Stimulated activated CD4-positive, alpha-beta T cell treated with anti-CD3 and anti-CD28 coated beads, Interleukin-1b, Interleukin-23, amount 100 ng/mL, for 1 hour (primary cell): ENCODE measurements at places on chromosomes 3 and 15.

- no peak for DNase-seq
Measured at GRCh38 chr3:50358355-50358910, 888 bp downstream of the TMEM115 start.

- no peak for DNase-seq
Measured at GRCh38 chr15:71066983-71067382, 48.3 kb upstream of the THSD4 start.

- DNase-seq, result no peak
Measured at GRCh38 chr3:54936561-54936960, 8.7 kb upstream of the LRTM1 start.

- DNase-seq, result no peak
Measured at GRCh38 chr3:39138804-39139415, 14.5 kb downstream of the CSRNP1 start.

DNA sequence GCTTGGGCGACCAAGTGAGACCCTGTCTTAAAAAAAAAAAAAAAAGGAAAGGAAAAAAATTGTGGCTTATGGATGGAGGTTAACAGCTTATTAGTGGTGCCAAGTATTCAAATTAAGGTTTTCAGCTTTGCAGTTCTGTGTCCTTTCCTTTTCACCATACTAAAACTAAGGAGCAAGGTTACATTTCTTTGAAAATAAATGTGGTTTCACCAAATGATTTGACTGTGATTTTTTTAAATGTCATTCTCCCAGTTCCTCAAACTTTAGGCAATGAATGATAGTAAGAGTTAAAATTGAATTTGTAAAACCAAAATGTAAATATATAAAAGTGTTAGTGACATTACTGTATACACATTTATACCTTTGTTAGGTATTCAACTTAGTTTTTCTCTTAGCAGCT is 9.6 kb downstream of the CHRNA5 start:
- DNase-seq, result no peak

DNA sequence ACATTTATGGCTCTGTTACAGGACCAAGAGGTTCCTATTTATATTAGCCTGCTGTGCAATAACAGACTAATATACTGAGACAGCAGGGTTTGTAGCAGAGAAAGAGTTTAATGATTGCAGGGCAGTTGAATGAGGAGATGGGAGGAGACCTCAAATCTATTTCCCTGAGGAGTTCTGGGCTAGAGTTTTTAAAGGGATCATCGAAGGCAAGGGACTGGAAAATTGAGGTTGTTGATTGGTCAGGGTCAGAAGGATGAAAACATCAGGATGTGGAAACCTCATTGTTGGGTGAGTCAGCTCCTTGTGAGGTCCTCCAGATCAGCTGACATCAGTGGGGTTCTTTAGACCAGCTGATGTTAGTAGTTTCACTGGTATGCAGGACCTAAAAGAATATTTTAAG is 60.6 kb upstream of the GOLGA8B start:
- no peak for DNase-seq

GRCh38 chr15:42721016-42721415 is 15.9 kb downstream of the CDAN1 start:
- no peak for DNase-seq

DNA sequence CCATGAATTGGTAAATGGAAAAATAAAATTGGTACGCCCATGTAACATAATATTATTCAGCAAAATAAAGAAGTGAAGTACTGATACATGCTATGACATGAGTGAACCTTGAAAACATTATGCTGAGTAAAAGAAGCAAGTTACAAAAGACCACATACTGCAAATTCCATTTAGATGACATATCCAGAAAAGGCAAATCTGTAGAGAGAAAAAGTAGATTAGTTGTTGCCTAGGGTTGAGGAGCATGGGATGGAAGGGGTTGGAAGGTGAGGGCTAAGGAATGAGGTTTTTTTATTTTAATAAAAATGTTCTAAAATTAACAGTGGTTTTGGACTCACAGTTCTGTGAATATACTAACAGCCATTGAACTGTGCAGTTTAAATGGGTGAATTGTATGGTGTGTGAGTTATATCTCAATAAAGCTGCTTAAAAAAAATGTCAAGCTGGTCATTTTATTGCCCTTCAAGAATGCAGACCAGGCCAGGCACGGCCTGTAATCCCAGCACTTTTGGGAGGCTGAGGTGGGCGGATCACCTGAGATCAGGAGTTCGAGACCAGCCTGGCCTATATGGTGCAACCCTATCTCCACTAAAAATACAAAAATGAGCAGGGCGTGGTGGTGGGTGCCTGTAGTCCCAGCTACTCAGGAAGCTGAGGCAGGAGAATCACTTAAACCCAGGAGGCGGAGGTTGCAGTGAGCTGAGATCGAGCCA is 8.1 kb upstream of the DLG1 start:
- DNase-seq, result no peak

GRCh38 chr3:143118630-143119008 is 952 bp upstream of the CHST2 start:
- DNase-seq, result no peak

DNA sequence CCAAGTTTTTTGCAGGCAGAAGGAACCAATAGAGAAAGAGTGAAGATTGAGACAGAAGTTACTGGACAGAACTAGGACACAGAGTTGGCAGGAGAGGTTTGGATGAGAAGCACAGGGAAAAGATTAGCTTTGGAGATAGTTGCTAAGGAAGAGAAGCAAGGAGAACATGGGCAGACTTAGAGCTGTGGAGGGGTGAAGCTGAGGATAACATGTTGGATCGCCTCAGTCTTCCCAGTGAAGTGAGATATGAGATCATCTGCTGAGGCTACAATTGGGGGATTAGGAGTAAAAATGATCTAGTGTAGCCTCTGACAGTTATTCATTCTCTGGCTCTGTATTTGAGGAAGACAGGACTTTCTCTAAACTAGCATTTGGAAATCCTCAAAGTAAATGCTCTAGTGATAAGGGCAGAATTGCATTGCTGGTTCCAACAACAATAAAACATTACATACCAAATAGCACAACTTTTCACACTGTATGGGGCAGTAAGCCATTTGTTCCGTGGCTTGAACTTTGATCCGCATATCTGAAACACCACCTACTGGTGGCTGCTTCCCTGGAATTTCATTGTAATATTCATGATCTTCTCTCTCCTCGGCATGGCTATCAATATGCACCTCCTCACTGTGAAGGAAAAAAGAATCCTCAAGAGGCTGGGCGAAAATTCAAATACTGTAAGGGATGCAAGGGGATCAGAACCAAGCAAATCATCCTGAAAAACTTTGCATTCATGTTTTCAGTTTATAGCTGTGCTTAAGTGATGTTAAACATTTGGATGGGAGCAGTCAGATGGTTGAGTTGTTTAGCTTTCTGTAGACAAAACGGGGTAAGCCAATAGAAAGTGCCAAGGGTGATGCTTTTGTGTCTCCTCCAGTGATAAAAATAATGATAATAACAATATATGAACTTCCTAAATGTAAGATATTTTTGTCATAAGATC is 22.2 kb upstream of the EID1 start:
- no peak for DNase-seq

GRCh38 chr3:198032039-198032936 is 72.3 kb downstream of the LMLN start:
- no peak for DNase-seq

DNA sequence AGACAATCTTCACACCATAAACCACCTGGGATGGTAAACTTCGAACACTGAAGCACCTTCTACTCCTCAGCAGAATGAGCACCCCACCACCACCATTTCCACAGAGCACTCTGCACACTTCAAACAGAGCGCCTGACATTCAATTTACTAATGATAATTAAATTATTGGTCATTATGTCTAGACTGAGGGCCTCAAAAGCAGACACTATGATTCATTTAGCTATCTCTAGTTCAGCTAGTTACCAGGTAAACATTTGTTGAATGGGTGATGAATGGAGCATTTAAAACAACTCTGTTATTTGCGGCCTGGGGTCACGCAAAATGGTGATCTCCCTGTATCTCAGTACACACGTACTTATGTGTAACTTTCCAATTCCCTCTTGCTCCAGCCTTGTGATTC is 40.9 kb downstream of the ACAP2 start:
- no peak for DNase-seq

- no peak for DNase-seq
Measured at GRCh38 chr15:43977072-43977884, 150.5 kb downstream of the WDR76 start.

DNA sequence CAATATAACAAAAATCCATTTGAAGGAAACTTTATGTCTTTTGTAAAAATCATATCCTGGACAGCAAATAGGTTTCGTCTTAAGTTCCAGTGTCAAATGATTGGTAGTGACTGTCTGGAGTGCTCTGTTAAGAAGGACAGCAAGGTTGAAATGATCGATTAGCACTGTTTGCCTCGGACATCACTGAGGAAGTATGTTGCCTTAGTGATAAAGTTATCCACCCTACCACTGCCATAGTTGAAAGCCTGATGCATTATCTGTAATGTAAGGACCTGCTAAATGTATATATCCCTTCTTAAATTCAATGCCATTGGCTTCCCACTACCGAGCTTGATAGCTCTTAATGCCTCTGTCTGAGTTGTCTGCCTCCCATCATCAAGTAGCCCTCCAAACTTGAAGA is 70.0 kb downstream of the CFAP20DC start:
- no peak for DNase-seq
